ENCODE measurements at places on chromosomes 11 and 22. TPM values are rescaled to one million over a fixed set of nuclear protein-coding genes. Genes with fewer than 3 reads are reported as not detected.

Gene TRPC6
- total RNA-seq = 0.77 TPM

Gene HEPHL1
- not detected for total RNA-seq

Gene ZNF215
- total RNA-seq = 0.91 TPM

Gene SYT12
- 22.3 TPM for total RNA-seq
